ENCODE measurements at places on chromosomes 2 and 18.

- no peak for DNase-seq
Observed at GRCh38 chr2:190478572-190479195, 55.8 kb downstream of the NEMP2 start.

DNA sequence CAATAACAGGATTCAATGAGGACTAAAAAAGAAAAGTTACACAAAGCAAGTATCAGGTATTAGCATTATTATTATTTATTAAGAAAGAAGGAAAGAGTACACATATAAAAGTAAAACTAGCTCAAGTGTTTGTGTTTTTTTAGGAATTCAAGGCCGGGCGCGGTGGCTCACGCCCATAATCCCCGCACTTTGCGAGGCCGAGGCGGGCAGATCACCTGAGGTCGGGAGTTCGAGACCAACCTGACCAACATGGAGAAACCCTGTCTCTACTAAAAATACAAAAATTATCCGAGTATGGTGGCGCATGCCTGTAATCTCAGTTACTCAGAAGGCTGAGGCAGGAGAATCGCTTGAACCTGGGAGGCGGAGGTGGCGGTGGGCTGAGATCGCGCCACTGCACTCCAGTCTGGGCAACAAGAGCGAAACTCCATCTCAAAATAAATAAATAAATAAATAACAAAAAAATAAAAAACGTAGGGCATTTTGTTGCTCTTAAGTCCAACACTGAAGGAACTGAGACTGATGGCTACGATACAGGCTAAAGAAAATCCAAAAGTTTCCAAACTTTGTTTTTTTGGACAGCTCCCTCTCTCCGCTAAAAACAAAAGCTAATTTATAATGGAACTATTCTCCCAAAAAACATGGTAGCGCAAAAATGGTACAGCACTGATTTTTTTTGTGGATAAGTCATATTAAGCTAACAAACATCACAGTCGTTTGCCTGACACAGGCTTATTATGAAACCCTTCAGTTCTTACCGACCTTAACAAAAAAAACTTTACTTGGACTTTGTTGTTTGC lies 1.7 kb downstream of the TRAPPC8 start:
- no peak for DNase-seq

DNA sequence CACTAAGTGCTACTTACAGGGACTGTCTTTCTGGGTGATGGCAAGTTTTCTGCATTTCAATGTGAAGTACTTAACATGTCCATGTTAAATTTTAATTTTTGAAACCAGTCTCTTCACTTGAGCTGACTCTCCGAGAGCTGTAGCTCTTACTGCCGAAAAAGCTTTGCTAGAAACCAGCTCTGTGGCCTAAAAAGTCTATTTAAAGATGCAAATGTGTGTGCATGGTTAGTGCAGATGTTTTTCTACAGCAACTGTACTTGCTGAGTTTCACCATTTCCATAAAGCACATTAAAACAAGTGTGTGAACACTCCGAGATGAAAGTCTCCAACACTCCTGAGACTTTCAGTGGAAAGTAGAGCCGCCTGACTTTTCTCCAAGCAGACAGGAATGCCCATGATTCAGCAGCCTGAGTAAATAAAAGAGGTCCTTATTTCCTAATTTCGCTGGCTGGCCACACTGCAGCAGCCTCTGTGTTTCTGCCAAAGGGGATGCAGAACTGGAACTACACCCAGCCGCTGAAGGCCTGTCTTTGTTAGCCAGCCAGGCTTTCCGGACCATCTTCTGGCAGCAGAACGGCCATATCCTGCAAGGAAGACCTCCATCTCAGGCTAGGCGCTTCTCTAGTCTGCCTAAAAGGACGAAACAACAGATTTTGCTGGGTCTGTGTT lies 121.2 kb downstream of the ZNF521 start:
- no peak for DNase-seq

- DNase-seq: no peak
Observed at GRCh38 chr2:196225213-196225612, 53.8 kb upstream of the STK17B start.

DNA sequence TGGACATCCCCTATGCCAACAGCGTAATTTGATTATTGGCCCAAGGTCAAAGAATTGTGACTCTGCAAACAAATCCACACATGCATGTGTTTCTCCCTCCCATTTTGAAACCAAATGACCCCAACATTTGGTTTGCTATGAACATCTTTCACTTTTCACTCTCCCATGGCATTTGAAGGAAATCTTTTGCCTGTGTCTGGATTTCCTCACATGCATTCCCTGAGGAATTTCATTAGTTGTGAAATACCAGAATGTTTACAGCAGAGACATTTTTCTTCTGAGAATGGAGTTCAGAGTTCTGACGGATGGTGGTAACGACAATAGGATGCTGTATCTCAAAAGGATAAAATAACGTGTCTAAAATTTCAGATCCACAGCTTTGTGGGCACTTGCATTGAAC lies 60.3 kb upstream of the LMAN1 start:
- DNase-seq: no peak

GRCh38 chr2:233832869-233833311 lies 21.4 kb downstream of the HJURP start:
- DNase-seq: peak; percentile 49

GRCh38 chr18:26531605-26532298 lies 16.6 kb downstream of the KCTD1 start:
- no peak for DNase-seq

GRCh38 chr2:151097128-151097527 lies 164.5 kb downstream of the RBM43 start:
- DNase-seq: no peak

DNA sequence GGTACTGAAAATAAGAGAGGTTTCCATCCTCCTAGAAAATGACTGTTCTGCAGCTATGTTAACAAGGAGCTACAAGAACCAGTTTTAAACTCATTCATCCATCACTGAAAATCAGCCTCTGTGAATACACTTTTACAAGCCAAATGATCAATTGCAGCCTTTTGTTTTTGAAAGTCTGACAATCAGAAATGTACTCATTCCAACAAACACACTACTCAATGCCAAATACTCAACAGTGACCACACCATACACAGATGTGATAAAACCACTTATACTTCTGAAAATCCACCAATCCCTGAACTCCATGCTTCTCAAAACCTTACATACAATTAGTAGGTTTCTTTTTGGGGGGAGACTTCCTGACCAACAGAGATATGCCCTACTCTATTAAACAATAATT lies 663.9 kb upstream of the CHAC2 start:
- no peak for DNase-seq

DNA sequence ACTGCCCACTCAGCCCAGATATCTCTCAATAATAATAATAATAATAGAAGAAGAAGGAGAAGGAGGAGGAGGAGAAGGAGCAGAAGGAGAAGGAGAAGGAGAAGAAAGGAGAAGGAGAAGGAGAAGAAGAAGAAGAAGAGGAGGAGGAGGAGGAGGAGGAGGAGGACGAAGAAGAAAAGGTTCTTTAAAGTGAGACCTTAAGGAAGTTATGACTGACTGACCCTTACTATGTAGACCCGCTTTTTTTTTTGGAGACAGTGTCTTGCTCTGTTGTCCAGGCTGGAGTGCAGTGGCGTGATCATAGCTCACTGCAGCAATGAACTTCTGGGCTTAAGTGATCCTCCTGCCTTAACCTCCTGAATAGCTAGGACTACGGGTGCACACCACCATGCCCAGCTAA lies 88.9 kb upstream of the RFX8 start:
- DNase-seq: no peak

DNA sequence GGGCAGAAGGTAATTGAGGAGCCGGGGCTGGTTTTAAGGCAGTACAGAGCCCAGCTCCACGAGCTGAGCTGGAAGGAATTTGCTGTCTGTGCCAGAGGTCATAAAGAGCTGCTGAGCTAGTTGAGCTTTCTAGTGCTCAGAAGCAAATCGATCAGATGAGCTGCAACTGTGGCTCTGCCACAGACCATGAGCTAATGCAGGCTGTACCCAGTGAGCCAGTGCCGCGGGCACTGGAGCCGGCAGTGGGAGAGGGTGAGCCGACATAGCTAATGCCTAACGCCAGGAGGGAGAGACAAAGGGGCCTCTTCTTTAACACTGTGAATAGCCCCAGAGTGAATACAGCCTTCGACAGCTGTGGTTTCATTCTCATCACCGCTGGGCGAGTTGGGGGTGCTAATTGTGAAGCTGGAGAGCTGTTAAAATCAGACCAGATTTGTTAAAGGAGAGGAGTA lies 410.1 kb upstream of the TCF4 start:
- DNase-seq: peak; percentile 12

GRCh38 chr2:9097892-9098291 lies 94.4 kb upstream of the MBOAT2 start:
- no peak for DNase-seq

DNA sequence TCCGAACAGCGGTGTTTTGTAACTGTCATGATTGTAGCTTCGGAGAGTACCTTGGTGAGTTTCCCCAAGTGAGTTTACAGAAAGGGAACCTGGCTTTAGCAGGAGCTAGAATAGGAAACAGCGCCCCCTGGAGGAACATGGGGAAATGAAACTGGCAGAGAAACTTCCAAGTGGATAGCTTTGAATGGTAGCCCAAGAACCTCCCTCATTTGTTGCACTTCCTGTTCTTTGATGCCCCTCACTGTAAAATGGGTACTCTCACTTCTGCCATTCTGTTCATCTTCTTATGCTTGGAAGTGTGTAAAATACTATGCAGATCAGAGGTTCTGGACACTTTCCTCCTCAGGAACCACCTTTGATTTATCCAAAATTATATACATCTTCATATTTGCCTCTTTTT lies 36.2 kb downstream of the CHST10 start:
- peak; percentile 92 for DNase-seq

- DNase-seq: no peak
Observed at GRCh38 chr2:150267651-150268415, 219.6 kb downstream of the RND3 start.

- DNase-seq: no peak
Observed at GRCh38 chr2:166017208-166017607, 63.6 kb upstream of the TTC21B start.

GRCh38 chr2:96131152-96131812 lies 7.0 kb downstream of the ASTL start:
- DNase-seq: no peak

- DNase-seq: no peak
Observed at GRCh38 chr2:107281637-107282036, 395.7 kb upstream of the ST6GAL2 start.

- no peak for DNase-seq
Observed at GRCh38 chr2:230430957-230431910, 15.2 kb downstream of the SP100 start.

GRCh38 chr2:237868631-237869342 lies 9.4 kb downstream of the RAMP1 start:
- DNase-seq: no peak

DNA sequence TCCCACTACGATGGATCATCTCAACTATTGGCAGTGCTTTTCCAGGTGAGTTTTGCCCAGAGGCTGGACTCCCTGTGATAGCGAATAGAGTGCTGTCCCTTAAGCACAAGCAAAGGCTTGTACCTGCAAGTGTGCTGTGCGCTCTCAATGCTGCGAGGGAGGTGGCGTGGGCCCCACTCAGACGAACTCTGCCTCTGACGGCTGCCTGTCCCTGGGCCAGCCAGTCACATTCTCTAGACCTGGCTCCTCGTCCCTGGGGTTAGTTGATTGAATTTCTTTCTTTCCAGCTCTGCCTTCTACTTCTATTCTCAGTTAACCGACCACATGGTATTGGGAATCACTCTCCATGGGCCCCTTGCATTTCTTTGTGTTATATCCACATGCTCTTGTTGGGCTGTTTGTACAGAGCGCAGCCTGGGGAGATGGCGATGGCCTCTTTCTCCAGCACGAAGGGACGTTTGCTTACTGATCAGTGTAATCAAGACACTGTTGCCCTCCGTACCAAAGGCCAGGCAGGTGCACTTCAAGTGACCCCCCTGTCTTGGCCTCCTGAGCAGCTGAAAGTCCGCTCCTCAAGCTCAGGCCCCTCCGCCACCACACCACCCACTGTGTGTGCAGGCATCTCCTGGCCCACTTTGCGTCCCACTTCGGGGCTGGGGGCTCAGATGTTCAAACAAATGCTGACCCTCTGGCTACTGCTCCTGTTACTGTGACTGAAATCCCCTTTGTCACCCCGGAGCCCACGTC lies 151.3 kb downstream of the ZNF236 start:
- no peak for DNase-seq

GRCh38 chr2:218394298-218395089 lies 5.2 kb upstream of the CTDSP1 start:
- no peak for DNase-seq

DNA sequence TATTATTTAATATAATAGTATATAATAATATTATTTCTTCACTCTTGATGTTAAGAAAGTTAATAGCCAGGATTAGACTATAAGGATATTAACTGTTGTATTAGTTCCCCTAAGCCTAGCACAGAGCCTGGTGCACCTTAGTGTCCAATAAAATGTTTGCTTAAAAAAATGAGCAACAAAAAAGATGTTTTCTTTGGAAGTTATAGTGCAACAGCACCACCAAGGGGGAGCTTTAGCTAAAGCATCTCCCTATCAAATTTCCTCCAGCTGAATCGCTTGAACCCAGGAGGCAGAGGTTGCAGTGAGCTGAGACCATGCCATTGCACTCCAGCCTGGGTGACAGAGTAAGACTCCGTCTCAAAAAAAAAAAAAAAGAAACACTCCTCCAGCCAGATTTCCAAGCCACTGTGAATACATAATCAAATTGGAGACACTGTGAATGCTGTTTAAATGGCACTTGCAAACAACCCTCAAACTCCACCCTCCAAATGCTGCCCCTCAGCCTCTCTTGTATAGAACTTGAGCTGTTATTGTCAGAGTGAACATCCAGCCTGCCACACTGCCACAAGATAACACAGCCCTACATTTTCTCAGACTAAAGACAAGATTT lies 221.9 kb downstream of the DYM start:
- peak; percentile 29 for DNase-seq

DNA sequence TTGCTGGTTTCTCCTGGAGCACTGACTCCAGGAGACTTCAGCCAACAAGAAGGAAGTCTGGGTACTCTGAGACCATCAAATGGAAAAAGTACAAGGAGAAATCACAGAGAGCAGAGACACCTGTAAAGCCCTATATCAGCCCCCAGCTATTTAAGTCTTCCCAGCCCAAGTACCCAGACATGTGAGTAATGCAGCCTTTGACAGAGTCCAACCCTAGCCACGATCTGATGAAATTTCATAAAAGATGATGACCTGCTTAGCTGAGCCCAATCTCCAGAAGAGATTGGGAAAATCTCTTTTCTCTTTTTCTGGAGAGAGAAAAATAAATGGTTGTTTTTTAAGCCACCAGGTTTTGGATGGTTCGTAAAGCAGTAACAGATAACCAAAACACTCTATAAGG lies 196.6 kb downstream of the NBAS start:
- DNase-seq: no peak

GRCh38 chr2:11558214-11558886 lies 24.5 kb downstream of the GREB1 start:
- DNase-seq: no peak

GRCh38 chr2:46042207-46042637 lies 255.0 kb upstream of the EPAS1 start:
- DNase-seq: no peak

GRCh38 chr18:11574545-11574944 lies 34.9 kb upstream of the SLC35G4 start:
- DNase-seq: no peak

- no peak for DNase-seq
Observed at GRCh38 chr2:163646687-163647086, 89.1 kb downstream of the FIGN start.
